ENCODE measurements at places on chromosomes 16 and 17. TPM values are rescaled to one million over a fixed set of nuclear protein-coding genes. Genes with fewer than 3 reads are reported as not detected.

The MARVELD3 gene
- 10.0 TPM for total RNA-seq

GRCh38 chr17:1645207-1646171 lies at the start of gene SCARF1:
Gene SCARF1 (minus strand): TSS chr17:1645732. CDS start chr17:1645697, 35 bp downstream.
- DNase-seq, result no peak

GRCh38 chr17:82320956-82321927 lies 3.8 kb upstream of the CD7 start:
- DNase-seq, result no peak

The FLYWCH2 gene
- 42.4 TPM for total RNA-seq

- DNase-seq, result no peak
Observed at GRCh38 chr16:23296994-23297393, 5.1 kb upstream of the SCNN1B start.

DNA sequence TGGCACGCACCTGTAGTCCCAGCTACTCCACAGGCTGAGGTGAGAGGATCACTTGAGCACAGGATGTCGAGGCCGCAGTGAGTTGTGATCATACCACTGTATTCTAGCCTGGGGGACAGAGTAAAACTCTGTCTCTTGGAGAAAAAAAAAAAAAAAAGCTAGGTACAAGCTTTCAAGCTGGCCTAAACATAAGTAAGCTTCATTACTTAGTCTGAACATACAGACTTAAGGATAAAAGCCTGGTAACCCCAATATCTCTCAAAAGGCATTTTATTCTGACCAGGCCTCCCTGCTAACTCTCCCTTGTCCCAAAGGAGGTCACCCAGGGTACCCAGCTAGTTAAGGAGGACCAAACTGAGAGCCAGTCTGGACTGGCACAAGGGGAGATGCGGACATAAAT lies 46.2 kb downstream of the TOM1L2 start:
- DNase-seq, result no peak

The SLFN13 gene
- total RNA-seq, result 4.1 TPM

The NGFR gene
- 12.9 TPM for total RNA-seq

DNA sequence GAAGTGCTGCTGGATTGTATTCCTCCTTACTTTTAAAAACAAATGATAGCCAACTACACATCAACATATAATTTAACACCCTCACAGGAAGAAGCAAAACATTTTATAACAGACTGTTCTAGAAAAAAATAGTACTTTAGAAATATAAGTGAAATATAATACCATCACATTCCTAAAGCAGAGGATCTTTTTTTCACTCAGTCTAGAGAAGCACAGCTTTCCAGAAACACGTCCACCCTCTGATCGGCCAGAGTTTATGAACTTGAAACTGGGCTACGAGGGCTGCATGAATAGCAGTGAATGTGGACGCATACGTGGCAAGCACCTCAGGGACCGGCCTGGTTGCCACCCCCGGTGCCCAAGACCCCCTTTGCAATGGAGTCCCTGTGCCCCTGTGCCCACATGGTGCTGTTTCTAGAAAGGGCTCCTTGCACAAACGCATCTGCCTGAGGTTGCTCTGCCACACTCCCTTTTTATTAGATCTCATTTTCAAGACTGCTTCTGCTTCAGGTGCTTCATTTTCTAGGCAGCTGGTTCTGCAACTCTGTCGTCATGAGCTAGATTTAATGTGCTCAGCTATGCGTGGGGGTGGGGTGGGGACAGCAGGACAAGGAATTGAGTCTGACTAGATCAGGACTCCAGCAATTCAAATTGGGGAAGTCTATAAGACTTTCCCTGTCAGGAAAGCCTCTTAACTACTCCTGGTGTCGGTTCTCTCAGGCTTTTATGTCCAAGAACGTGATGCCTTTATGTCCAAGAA lies 29.1 kb upstream of the ERN1 start:
- DNase-seq, result peak; percentile 84

- no peak for DNase-seq
Observed at GRCh38 chr17:42114118-42114517, 1.6 kb upstream of the DHX58 start.

DNA sequence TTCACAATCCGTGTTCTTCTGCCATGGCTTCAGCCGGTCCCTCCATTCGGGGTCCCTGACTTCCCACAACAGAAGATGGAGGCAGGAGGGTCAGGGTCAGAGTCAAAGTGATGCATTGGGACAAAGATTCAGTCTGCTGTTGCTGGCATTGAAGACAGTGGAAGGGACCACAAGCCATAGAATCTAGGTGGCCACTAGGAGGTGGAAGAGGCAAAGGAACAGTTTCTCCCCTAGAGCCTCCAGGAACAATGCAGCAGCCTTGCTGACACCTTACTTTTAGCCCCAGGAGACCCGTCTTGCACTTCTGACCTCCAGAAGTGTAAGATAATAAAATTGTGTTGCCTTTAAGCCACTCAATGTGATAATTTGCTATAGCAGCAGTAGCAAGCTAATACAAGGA lies 55.9 kb downstream of the MFSD11 start:
- no peak for DNase-seq

DNA sequence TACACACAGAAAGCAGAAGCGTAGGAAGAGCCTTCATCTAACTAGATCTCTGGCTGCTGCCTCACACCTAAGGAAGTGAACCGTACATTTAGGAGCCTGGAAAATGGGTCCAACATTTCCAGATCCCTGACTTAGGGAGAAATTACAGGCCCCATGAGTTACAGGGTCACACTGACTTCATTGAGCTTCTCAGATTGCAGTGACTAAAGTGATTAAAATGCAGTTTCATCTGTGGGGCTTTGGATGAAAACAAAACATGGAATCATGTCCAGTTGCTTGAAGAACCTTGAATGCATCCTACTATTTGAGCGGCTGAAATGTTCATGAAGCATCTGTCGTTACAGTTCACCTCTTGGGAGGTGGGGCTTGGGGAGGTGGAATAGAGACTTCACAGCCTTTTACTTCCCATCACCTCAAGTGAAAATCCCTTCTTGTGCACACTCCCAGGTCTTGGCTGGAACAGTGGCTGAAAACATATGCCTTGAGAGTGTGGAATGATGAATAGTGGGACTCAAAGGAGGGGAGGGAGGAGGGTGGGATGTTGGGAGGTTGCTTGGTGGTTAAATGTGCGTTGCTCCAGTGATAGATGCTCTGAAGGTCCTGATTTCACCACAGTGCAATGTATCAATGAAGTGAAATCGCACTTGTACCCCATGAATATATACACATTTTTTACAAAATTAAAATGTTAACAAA lies 19.7 kb downstream of the TEKT3 start:
- DNase-seq, result no peak

DNA sequence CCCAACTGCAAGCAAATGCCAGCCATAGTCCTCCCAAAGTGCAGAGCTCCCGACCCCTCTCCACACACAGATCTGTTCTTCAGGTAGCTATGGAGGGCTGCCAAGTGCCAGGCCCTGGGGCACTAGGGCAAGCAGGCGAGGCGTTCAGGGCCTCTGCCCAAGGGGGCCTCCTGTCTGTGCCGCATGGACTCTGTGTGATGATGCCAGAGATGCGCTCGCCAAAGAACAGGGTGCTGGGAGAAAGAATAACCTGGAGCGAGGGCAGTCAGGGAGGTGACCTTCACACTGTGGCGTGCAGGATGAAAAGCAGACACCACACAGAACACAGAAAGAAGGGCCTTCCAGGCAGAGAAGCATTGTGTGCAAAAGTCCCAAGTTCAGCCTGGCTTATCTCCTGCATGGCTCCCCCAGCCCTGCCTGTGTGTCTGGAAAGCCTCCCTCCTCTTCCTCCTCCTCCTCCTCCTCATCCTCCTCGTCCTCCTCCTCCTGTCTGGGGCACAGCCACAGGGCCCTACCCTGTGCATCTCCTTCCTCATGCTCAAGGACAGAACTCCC lies 44.2 kb downstream of the PEMT start:
- DNase-seq, result no peak

The UMOD gene
- total RNA-seq, result not detected

GRCh38 chr16:75491876-75492275 lies 3.4 kb downstream of the CHST6 start:
- no peak for DNase-seq

- no peak for DNase-seq
Observed at GRCh38 chr17:20721171-20721570, 141.6 kb downstream of the CDRT15L2 start.

DNA sequence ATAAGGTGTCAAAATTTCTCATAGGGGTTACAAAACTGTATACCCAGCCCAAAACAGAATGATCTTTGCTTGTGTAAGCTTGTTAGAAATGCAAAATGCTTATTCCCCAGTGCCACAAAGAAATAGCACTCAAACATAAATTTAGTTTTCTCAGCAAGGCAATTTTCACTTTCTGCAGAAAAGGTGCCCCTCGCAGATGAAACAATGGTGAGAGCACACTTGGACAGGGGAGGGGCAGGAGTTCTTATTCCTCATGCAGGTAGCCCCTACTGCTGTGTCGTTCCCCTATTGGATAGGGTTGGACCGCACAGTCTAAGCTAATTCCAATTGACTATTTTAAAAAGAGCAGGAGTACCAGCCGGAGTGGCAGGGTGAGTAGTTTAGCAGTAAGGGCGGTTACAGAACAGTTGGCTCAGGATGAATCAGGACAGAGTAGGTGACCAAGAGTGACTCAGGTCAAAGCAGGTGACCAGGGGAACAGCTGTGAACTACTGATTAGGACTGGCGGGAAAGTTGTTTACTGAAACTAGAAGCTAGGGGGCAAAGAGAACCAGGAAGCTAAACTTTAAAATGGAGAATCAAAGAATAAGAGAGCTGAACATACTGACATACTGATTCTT lies 5.5 kb upstream of the LDHD start:
- no peak for DNase-seq

The TK2 gene
- 24.8 TPM for total RNA-seq

The CES3 gene
- 1.3 TPM for total RNA-seq

- peak; percentile 68 for DNase-seq
Observed at GRCh38 chr17:28470914-28471366, 2.5 kb upstream of the SLC13A2 start.

The TMIGD1 gene
- not detected for total RNA-seq

DNA sequence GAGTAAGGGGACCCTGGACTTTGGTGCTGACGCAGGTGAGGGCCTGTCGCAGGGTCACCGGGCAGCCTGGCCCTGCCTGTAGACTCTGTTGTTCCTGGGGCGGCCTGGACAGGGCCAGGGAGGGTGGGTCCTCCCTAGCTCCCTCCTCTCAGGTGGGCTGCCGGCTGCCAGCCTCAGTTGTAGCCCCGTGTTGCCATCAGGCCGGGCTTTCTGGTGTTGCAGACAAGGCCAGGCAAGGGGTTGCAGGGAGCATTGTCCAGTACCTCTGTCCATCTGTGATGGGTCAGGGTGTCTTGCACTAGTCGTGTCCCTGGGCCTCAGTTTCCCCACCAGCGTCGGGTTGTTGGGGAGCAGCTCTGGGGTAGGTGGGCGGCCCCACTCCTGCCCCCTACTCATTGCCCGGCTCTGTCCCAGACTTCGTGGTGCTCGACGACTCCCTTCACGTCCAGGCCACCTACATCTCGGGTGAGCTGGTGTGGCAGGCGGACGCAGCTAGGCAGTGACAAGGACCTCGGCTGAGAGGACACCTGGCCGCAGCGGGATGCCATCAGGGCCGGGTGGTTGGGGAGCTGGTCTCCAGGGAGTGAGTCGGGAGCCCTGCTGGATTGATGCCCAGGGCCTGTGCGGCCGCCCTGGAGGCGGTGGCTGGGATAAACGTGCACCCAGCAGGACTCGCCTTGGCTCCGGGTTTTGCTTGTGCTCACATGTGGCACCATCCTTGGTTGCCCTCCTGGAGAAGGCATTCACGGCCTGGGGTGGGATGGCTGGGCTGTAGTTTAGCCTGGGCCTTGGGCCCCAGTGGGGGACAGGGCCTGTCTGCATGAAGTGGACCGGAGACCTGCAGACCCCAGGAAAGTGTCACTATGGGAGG lies 1.9 kb downstream of the CEMP1 start:
- DNase-seq, result no peak

DNA sequence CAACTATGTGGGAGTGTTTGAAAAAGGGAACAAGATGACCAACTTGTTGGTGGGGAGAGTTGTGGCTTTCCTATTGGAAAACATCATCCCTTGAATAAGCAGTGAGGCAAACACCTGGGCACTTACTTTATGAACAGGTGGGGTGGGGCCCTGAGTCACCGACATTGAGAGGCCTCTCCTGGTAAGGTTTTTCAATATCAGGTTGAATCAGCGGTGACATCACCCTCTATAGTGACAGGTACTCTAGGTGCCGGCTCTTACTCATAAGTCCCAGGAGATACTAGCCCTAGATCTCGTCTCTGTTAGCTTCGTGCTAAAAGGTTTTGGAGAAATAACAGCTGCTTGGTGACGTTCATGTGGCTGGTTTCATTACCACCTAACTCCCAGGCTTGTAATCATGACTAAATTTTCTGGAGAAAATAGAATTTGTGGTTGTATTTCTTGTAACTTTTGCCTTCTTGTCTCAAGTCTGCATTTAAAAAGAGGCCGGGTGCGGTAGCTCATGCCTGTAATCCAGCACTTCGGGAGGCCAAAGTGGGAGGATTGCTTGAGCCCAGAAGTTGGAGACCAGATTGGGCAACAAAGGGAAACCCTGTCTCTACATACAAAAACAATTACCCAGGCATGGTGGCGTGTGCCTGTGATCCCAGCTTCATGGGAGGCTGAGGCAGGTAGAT lies 19.3 kb downstream of the CDH1 start:
- no peak for DNase-seq

DNA sequence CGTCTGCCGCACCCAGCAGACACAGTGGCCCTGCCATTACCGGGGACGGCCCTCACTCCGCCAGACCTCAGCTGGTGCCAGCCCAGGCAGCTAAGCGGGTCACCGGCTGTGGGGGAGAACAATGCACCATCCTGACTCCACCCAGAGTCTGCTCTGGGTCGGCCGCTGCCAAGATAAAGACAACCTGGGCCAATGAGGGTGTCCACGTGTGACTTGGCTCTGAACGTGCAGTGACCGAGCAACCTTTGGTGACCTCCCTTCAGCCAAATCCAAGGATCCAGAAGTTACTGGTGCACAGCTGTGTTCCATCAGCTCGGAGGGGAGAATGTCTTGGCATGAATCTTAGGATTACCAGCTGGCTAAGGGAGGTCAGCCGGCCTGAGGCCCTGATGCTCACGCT lies 155.9 kb downstream of the NTN1 start:
- DNase-seq, result no peak

The CIAO2B gene
- 39.3 TPM for total RNA-seq

DNA sequence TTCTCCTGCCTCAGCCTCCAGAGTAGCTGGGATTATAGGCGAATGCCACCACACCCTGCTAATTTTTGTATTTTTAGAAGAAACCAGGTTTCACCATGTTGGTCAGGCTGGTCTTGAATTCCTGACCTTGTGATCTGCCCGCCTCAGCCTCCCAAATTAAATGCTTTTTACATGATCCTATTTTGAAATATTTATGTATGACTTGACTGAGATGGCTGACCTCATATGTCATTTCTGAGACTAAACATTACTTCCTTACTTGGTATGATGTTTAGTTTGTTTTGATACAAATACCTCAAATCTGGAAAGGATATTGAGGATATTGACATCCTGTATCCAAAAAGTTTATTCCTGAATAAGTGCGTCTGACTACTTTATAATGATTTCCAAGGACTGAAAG lies 11.9 kb downstream of the CALCOCO2 start:
- no peak for DNase-seq

GRCh38 chr16:80680839-80681238 lies 123.6 kb downstream of the CDYL2 start:
- no peak for DNase-seq

GRCh38 chr16:12027558-12028287 lies 51.2 kb downstream of the SNX29 start:
- no peak for DNase-seq

The KCNH6 gene
- total RNA-seq, result not detected

The HBA2 gene
- total RNA-seq, result 45.6 TPM

The SCGB1C2 gene
- total RNA-seq, result not detected

Measured in lower leg skin (tissue), 4 donors.